ENCODE measurements at places on chromosomes 3 and 15.

- no peak for DNase-seq
Observed at GRCh38 chr3:58722561-58722960, 56.0 kb upstream of the FAM3D start.

DNA sequence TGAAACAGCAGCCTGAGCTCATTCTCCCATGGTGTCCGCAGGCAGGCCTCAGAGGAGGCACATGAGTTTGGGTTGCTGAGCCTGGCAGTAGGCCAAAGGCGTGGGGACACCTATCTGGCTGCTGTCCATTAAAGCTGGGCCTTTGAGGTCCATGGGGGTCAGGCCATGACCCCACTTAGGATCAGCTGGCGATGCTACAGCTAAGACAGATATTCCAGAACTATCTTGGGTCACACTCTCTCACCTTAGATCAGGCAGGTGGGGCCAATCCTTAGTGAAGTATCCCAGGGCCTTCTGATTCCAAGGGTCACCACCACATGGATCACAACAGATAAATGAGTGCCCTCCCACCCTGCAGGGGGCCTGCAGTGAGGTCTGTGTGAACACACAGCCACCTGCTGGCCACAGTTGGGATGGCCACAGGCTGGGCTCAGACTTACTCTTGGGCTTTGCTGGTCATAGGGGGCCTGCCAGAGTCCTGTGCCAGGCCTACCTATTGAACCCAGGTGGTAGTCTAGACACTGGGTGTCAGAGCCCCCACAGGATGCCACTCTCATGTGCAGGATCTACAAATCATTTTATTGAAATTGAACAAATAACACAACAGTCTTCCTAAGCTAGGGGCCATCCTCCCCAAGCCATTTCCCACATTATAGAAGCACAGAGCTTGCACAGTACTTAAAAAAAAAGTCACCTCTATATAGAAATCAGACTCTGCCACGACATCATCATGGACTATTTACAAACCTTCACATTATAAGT is 2.0 kb upstream of the HYAL2 start:
- DNase-seq, result no peak

GRCh38 chr3:78242724-78243123 is 1202.8 kb downstream of the ROBO2 start:
- no peak for DNase-seq

DNA sequence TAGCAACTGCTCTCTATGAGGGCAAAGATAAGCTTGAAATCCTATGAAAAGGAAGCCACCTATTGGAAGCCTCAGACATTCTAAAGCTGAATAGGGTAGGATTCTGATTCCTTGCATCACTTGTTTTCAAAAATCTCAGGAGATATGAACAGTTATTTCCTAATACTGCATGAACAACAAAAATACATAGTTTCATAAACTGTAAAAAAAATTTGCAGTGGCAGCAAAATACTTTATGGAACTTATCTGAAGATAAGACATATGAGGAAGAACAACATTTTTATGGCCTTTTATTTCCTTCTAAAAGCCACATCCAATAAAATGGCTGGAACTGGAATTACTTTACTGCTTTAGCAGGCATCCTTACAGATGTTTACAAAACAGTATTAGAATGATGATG is 29.9 kb downstream of the AP3S2 start:
- no peak for DNase-seq

- DNase-seq, result no peak
Observed at GRCh38 chr3:101943029-101943428, 93.7 kb downstream of the NFKBIZ start.

DNA sequence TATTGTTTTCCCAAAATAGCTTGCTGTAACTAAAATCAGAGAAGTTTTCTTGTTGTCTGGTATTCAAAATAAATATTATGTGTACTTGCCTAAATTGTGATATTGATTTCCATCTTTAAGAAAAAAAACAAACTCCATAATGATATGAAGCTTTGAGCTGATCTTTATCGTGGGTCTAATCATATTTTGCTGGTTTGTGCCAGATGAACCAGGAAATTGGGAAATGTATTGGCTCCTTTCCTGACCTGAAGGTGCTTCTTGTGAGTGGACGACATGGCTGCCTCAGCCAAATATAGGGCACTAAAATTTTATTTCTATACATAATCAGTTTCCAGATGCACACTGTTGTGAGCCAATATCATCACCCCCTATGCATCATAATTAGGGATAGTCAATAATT is 113.3 kb downstream of the DIPK2A start:
- no peak for DNase-seq

DNA sequence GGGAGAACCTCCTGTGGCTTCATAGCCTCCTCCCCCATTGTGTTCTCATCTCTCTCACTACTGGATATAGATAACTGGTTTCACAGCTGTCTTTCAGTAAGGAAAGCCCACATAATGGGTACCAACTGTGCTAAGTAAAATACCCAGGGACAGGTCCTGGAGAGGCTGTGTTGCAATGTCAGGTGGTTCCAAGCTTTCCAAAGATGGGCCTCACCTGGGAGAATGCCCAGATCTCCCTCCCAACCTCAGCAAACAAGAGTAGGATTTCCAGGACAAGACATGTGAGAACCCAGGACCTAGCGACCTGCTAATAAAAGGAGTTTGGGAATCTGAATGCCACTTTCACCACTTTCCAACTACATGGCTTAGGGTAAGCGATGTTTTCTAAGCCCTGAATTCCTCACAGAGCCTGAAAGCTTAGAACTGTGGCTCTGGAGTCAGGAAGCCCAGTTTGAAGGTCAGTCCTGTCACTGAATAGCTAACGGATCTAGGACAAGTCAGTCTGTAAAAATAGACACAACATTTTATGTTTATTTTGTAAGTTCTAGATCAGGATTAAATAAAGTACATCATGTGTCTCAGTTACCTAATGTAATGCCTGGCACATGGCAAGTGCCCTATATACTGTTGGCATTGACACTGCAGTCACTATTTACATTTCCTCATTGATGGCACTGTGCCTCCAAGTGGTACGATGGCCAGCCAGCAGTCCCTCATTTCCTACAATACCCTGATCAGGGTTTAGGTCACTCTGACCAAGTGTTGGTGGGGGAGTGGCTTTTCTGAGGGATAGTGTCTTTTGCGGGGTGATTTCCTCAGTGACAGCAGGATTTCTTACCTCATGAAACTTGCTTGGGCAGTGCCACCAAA is 11.9 kb downstream of the CERS3 start:
- DNase-seq, result no peak

DNA sequence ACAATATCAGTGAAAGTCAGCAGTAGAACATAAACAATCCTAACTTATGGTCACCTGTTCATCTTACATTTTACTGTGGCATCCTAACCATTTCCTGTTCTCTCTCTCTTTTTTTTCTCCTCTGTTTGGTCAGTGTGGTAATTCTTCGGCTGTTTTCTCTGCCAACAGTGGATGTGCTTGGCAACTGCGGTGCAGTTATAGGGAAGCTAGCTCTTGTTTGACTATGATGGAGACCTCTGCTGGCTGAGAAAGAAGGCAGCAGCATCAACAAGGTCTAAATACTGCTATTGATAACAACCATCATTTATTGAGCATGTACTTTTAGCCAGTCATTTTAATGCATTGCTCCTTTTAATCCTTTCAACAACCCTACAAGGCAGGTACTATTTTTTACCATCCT is 723 bp upstream of the DRD3 start:
- no peak for DNase-seq

- peak; percentile 77 for DNase-seq
Observed at GRCh38 chr15:90956274-90957030, 1.8 kb downstream of the RCCD1 start.

DNA sequence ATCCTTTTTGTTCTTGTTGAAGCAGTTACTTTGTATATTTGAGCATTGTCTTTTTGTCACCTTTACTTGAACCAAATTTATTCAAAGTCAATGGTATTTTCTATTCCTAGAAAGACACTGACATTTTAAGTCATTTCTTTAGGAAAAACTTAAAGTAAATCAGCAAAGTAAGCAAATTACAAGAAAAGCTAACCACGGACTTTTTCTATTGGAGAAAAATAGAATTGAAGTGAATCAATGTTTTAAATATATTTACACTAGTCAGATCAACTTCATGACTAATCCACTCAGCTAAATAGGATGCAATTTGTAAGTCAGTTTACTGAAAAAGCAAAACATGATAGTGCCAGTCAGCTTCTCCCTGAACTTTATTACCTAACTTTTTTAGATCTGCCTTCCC is 733.8 kb upstream of the ALCAM start:
- no peak for DNase-seq

- no peak for DNase-seq
Observed at GRCh38 chr3:129628169-129628522, 21.7 kb upstream of the PLXND1 start.

DNA sequence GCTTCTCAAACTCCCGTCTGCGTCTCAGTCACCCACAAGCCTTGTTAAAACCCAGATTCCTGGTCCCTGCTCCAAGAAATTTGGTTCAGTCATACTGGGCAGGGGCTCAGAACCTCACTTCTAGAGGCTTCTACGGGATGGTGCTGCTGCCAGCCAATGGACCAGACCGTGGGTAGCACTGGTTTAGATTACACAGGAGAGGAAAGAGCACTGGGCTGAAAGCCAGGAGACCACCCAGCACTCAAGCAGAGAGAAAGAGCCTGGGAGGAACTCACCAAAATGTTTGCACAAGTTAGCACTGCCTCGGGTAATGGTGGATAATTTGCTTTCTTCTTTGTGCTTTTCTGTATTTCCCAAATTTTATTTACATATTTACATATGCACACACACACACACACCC is 46.9 kb upstream of the MUC13 start:
- DNase-seq, result no peak

GRCh38 chr3:64023187-64023860 is at the start of gene PSMD6:
Gene PSMD6, minus strand, starts transcription at chr3:64023494. Its CDS starts 75 bp downstream, at chr3:64023419.
- peak; percentile 82 for DNase-seq

GRCh38 chr3:188661806-188662205 is 507.8 kb downstream of the LPP start:
- no peak for DNase-seq

DNA sequence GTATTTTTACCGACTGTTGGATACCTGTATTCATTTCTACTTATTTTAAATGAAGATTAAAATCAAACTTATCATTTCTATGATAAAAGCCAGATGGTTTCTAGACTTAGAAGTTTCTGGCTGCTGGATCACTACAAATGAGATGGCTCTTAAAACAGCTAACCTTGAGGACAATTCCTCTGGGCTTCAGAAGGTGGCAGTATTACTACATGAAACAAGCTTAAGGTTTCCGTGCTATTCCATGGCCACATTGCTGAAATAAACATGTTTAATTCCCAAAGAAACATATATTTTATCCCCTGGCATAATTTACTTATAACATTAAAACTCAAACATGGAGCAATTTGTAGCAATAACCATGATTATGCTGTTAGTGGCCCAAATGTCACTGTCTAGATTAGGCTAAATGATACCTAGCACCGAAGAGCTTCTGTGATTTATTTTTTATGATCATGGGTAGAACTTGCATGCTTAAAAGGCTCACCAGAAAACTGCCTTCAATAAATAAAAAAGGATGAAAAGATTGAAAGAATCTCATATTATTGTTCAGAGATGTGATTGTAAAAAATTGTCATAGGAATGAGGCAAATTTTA is 204.0 kb upstream of the NANOGP8 start:
- DNase-seq, result peak; percentile 31

DNA sequence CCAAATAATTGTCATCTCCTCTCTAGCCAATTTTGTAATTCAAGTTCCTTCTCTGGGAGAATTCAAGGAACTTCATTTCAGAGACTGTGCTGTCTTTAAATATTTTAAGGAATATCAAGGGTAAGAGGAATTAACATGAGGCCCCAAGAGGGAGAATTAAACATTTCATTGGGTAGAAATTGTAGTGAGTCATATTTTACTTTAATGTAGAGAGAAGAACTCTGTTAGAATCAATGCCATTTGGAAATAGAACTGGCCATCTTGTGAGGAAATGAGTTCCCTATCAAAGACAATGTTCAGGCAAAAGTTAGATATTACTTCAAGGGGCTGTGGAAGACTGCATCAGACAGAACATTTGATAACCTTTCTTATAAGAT is 43.5 kb upstream of the TP63 start:
- no peak for DNase-seq

GRCh38 chr3:54755756-54756155 is 172.1 kb downstream of the LRTM1 start:
- no peak for DNase-seq

GRCh38 chr3:133443649-133444422 is 44.0 kb downstream of the BFSP2 start:
- no peak for DNase-seq

GRCh38 chr15:70488002-70488605 is 275.3 kb downstream of the UACA start:
- peak; percentile 56 for DNase-seq

GRCh38 chr3:194224471-194225417 is 88.8 kb downstream of the HES1 start:
- no peak for DNase-seq

- DNase-seq, result no peak
Observed at GRCh38 chr3:37249717-37250116, 75.3 kb upstream of the LRRFIP2 start.

DNA sequence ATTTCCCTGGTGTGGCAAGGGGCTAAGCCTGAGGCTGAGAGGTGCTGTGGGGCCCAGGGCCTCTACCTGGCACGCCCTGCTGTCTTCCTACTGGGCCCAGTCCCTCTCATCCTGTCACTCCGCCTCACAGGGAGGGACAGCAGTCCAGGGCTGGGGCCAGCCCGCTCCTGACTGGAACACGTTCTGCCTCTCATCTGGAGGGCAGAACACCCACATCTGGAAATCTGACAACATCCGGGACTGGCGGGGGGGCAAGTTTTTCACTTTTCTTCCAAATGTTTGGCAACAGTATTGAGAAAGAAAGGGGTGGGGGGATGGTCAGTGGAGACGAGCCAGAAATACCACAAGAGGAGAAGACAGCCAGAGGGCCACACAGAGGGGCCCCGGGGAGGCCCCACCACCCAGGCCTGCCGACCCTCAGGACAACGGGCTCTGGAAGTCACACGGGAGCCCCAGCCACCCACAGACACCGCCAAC is 1.8 kb upstream of the MYL3 start:
- DNase-seq, result peak; percentile 90

- DNase-seq, result no peak
Observed at GRCh38 chr3:26596335-26596734, 26.2 kb upstream of the LRRC3B start.

DNA sequence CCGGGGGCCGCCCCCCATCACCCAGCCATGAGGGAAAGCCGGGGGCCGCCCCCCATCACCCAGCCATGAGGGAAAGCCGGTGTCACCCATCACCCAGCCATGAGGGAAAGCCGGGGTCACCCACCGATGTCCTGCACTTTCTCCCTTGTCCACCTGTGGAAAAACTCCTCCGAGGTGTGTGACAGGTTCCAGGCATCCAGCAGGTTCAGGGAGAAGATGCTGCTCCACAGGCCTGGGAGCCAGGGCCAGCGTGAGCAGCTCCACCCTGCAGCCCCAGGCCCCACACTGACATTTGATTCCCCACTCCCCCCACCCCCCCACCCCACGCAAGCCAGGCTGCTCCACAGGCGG is 15.5 kb upstream of the EHD4 start:
- DNase-seq, result no peak

DNA sequence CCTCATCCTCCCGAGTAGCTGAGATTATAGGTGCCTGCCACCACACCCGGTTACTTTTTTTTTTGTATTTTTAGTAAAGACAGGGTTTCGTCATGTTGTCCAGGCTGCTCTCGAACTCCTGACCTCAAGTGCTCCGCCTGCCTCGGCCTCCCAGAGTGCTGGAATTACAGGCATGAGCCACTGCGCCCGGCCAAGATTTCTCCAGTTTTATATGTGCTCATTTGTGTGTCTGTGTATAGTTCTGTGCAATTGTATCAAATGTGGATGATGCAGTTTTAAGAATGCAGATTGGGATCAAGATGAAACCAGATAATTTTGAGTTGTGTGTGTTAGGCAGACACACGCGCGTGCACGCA is 68.3 kb downstream of the SLCO3A1 start:
- no peak for DNase-seq

Data from right lung (tissue), 10 donors.